Hematopoietic multipotent progenitor cell treated with erythropoietin and hydrocortisone succinate and interleukin-3 and kit ligand, for 15 days (in vitro differentiated cells): ENCODE measurements at places on chromosomes 1 and 21.

GRCh38 chr1:107263291-107263915, 122.6 kb downstream of the NTNG1 start:
- DNase-seq, result no peak

- DNase-seq, result peak; percentile 27
Measured at GRCh38 chr1:108643492-108644335, 17.2 kb downstream of the HENMT1 start.

- DNase-seq, result no peak
Measured at GRCh38 chr1:111272081-111272480, 18.6 kb upstream of the CHIA start.

DNA sequence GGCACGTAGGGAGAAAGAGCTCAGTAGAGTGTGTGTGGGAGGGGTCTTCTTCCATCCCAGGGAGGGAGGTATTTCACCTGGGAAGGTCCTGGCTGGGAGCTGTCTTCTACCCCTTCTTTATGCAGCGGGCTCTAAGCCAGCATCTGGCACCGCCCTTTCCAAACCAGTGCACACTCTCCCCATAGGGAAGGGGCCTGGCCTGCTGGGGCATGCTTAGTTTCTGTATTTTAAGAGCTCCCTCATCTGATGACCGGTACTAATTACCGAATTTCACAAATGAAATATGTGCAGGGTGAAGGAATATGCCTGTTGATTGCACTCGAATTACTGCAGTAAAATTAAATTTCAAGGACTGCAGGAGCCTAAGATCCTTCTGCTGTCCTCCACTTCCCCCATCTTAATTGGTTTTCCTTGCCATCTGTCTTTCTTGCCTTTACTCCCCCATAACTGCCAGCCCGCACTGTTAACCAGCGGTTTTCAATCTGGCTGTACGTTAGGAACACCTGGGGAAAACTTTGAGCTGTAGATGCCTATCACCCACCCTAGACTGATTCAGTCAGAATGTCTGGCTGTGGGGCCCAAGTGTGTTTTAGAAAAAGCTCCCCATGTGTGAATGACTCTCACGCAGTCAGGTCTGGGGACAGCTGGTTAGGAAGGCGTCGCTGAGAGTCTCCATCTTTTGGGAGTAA, 20.1 kb downstream of the GALNT2 start:
- no peak for DNase-seq

- no peak for DNase-seq
Measured at GRCh38 chr1:157880621-157881020, 39.0 kb upstream of the CD5L start.

DNA sequence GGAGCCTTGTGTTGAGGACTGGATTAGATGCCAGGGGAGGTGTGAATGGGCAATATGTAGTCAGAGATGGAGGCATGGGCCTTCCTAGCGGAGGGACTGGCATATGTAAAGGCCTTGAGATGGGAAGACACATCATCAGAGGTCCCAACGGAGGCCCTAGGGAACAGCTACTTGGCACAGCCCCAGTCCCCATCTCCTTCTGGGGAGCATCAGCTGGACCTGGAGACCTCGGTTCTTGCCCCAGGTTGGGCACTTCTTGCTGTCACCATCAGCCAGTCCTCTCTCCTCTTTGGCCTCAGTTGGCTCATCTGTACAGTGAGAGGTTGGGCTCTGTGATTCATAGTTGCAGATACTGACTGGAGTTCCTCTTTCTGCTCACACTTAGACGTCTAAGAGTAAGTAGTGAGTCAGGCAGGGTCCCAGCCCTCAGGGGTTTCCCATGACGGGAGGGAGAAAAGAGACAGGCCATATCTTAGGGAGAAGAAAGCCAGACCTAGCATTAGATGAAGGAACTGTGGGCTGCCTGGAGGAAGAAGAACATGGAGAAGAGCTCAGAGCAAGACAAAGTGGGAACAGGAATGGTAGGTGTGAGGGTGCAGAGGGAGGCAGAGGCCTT, 3.4 kb upstream of the MARCKSL1 start:
- DNase-seq, result no peak

DNA sequence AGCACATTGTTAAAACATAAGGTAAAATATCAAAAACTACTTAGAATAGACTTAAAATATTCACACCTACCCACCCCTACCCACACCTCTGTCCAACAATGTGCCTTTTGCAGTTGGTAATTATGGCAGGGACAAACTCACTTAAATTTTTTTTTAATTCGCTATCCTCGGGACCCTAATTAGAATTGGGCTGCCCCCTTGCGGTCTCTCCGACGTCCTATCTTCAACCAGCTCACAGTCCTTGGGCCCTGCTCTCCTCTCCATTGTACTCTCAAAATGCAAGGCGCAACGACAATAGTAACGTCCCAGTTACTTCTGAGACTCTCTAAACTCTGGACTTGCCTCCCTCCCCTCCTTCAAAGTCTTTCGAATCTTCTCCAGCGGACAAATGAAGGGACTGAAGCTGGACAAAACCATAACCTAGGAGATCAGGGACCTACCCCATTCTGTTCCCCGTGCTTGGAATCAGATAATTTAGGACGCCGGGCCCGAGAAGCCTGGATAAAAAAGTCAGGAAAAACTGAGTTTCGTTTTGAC, 1.1 kb upstream of the CIART start:
- DNase-seq, result peak; percentile 65

- DNase-seq, result no peak
Measured at GRCh38 chr21:44405948-44406872, 49.1 kb upstream of the LRRC3 start.

DNA sequence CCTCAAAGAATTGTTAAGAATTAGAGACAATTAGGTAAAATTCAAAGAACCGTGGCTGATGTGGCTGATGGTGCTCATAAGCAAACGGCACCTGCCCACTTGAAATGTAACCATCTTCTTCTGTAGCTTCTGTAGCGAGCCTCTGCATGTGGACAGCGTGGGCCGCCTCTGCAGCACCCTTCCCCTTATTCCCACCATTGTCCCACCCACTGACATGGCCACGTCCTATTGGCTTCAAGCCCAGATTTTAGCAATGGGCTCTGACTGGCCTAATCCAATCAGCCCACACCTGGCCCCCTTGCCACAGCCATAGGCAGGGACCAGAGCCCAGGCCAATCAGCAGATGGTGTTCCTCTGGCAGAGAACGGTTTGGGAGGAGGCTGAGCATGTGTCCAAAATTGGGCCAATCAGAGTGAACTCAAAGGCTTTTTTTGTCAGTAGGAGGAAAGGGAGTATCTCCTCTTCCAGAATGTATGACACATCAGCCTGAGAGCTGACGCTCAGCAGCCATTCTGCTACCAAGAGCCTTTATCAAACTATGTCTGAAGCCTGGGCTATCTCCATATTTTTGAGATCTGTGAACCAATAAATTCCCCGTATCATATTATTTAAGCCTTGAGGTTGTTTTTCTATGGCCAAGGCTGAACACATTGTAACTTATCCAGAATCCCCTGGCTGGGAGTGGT, 518.5 kb downstream of the SMYD3 start:
- DNase-seq, result no peak

GRCh38 chr21:35070436-35070835, 21.3 kb upstream of the RUNX1 start:
- DNase-seq, result no peak

GRCh38 chr1:229309684-229310083, 33.2 kb downstream of the CCSAP start:
- no peak for DNase-seq

DNA sequence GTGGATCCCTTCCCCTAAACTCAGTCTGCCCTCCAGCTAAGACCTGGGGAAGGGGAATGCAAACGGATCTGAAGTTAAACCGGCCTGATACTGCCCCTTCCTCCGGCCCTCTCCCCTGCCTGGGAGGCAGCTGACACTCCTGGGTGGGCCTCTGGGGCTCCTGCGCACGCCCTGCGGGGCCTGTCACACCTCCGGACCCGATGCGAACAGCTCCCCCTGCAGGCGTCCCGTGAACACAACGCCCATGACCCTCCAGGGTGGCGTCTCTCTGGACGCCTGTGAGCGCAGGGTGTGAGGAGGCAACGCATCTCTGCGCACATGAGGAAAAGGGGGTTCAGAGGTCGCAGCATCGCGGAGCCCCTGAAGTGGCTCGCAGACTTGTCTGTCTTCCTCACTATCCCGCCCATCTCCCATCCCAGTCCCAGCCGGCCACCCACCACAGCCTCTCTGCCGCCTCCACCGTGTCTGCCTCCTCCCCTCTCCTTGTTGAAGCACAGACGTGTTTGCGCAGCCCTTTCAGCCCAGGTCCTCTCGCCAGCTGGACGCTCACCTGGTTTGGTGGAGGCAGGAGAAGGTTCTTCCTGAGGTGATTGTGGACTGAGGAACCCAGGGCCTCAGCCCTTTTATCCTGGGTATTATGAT, 421 bp upstream of the LCE3A start:
- no peak for DNase-seq

DNA sequence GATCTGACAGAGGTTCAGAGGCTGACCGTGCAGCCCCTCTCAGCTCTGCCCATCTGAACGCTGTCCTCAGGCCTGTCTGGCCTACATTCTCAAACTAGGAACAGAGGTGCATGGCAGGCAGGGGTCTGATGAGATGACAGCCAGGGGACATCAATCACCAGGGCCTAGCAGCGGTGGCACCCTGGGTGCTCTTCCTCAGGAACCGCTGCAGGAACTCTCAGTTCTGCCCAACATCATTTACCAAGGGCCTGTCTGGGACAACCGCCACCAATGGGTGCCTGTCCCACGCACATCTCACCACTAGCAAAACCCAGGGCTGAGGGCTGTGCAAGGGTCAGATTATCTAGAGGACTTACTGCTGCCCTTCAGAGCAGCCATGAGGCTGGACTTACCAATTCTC, 245.7 kb downstream of the TOMM20 start:
- DNase-seq, result no peak

- no peak for DNase-seq
Measured at GRCh38 chr1:52748119-52748518, 21.9 kb downstream of the ZYG11B start.

DNA sequence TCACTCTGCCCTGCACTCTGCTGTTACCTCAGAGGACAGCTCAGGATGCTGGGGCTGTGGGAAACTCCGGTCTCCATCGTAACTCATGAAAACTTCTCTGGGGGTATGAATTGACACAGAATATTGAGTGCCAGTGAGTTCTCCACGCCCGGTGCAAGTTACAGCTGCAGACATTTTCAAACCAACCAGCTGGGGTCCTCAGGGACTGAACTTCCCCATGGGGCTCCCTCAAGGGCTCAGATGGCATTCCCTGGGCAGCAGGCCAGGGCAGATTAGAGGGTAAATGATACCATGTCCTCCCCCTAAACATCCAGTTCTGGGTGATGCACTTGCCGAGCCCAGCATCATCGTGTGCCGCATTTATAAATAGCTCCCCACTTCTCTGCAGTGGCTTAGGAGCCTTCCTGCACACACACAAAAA, 27.8 kb upstream of the CCSAP start:
- DNase-seq, result no peak
